ENCODE measurements at places on chromosomes 7 and 10. TPM values are rescaled to one million over a fixed set of nuclear protein-coding genes. Genes with fewer than 3 reads are reported as not detected.

Gene SPDYE18
- total RNA-seq = not detected

Gene TLX1
- 2.3 TPM for total RNA-seq

Gene LRRC17
- total RNA-seq = 1.6 TPM

Gene ANKRD7
- 1.9 TPM for total RNA-seq

Gene TACC2
- total RNA-seq = 22.2 TPM

Gene EN2
- total RNA-seq = not detected

Gene ARHGAP21
- 33.8 TPM for total RNA-seq

Gene SLC39A12
- total RNA-seq = not detected

Gene FBXL15
- total RNA-seq = 23.2 TPM

Gene TMEM196
- total RNA-seq = 0.42 TPM

Gene ACSL5
- total RNA-seq = 0.22 TPM

Gene SSC4D
- 27.9 TPM for total RNA-seq

Gene NPSR1
- not detected for total RNA-seq

Gene STEAP4
- total RNA-seq = 0.18 TPM

Gene SUN3
- not detected for total RNA-seq

Gene MSMB
- not detected for total RNA-seq

Gene IMMP2L
- total RNA-seq = 15.9 TPM

Gene HMX2
- total RNA-seq = 1.4 TPM

Gene PAPOLB
- 0.27 TPM for total RNA-seq

Gene SPDYE5
- not detected for total RNA-seq

Gene PCLO
- 4.2 TPM for total RNA-seq

Gene ASB10
- total RNA-seq = not detected

Gene ZNF365
- total RNA-seq = 0.39 TPM

Gene BTBD16
- not detected for total RNA-seq

Gene AKR1C4
- not detected for total RNA-seq

Gene PDK4
- 0.31 TPM for total RNA-seq

Gene ACSM6
- total RNA-seq = 0.14 TPM

Gene NME8
- total RNA-seq = 1.5 TPM

Gene DENND2A
- total RNA-seq = 10.0 TPM

Gene LIPN
- not detected for total RNA-seq

Gene TUBB8
- total RNA-seq = 2.4 TPM

Gene OR2A1
- total RNA-seq = not detected

Gene NUPR2
- not detected for total RNA-seq

Gene ELFN1
- total RNA-seq = 4.4 TPM

Gene COG5
- total RNA-seq = 23.8 TPM

Gene VDAC2
- 284 TPM for total RNA-seq

Gene SEMA3C
- total RNA-seq = 2.1 TPM

Gene RASSF4
- total RNA-seq = 16.2 TPM

Gene GLI3
- 46.2 TPM for total RNA-seq

Gene ADRB1
- 0.35 TPM for total RNA-seq

Gene IFIT1B
- total RNA-seq = not detected

Gene ASAH2
- total RNA-seq = 2.3 TPM

Gene SLC12A9
- 39.3 TPM for total RNA-seq

Gene GIMAP8
- total RNA-seq = 0.09 TPM

Gene TFR2
- total RNA-seq = 5.7 TPM

Gene PAX4
- total RNA-seq = not detected

Gene INA
- 20.3 TPM for total RNA-seq

Gene EEF1AKMT2
- total RNA-seq = 21.6 TPM

Gene SPDYE2
- 0.15 TPM for total RNA-seq

Gene FGFBP3
- 68.2 TPM for total RNA-seq

Gene TSC22D4
- total RNA-seq = 27.5 TPM

Gene H2BK1
- total RNA-seq = not detected

Gene CFTR
- 0.89 TPM for total RNA-seq
